Activated CD4-positive, CD25-positive, alpha-beta regulatory T cell treated with anti-CD3 and anti-CD28 coated beads, Interleukin-2, amount 50 U/mL, for 16 hours (primary cell): ENCODE measurements at places on chromosomes 4 and X.

DNA sequence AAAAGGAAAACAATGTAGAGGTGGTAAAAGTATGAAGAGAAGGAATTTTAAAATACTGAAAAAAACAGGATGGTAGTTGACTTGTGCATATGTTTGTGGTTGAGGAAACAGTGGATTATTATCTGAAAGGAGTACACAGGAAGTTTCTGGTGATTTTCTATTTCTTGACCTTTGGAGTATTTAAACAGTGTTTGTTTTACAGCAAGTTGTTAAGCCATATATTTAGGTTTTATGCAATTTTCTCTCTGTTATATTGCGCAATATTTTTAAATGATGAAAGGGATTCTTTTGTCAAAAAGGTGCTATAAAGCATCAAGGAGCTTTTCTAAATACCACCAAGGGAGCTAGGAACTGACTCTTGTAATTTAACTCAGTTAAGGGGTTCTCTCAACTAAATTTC is 343.1 kb upstream of the MAOA start:
- no peak for DNase-seq

DNA sequence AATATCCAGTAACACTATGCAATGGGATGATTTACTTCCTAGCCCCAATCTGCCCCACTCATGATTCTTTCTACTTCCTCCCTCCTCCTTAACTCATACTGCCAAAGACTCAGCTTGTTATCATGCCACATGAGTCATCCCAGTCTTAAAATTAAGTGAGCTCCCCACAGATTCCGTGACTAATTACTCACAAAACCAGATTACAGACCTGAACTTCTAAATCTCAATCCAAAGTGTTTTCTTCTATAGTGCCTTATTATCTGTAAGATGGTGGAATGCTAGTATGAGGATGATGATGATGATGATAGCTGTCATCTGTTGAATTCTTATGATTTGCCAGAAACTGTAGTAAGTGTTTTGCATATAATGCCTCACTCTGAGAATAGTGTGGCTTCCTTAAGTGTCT is 27.7 kb upstream of the GPC3 start:
- no peak for DNase-seq

DNA sequence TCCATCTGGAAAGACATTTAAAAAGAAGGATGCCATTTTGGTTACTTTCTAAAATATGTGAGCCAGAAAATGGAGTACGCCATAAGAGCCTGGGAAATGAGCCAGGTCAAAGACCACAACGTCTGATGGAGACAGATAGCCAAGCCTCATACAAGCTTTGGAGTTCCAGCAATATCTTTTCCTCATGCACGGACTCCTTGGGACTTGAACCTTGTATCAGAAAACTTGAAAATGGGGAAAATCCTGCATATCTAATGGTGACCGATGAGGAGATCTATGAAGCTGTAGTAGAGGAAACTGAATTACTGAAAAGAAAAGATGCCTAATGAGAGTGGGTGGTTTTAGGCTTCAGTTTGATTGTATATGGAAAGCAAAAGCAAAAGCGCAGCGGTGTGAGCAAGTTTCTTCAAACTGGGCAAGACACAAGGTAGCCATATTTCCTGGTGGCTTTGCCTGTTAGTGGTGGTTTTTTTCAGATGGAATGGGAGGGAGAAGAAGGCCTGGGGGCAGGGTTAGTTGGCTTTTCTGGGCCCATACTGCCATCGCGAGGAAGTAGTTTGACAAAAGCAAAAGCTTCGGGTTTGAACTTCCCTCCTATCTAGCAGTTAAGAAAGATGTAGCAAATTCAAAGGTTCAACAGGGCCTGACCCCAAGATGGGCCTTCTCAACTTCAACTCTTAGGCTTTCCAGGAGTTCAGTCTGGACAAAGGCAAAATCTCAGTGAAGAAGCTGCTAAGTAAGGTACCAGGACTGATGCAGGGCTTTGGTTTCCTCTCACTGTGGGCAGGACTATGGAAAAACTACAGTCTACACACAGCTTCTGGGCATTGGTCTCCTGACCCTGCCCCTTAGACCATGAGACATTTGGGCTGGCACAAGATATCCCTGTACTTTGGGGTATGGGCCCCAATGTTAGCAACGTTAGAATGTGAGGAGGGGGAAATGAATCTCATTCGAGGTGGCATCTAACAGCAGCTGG is 210.0 kb upstream of the STK26 start:
- DNase-seq: peak; percentile 52

DNA sequence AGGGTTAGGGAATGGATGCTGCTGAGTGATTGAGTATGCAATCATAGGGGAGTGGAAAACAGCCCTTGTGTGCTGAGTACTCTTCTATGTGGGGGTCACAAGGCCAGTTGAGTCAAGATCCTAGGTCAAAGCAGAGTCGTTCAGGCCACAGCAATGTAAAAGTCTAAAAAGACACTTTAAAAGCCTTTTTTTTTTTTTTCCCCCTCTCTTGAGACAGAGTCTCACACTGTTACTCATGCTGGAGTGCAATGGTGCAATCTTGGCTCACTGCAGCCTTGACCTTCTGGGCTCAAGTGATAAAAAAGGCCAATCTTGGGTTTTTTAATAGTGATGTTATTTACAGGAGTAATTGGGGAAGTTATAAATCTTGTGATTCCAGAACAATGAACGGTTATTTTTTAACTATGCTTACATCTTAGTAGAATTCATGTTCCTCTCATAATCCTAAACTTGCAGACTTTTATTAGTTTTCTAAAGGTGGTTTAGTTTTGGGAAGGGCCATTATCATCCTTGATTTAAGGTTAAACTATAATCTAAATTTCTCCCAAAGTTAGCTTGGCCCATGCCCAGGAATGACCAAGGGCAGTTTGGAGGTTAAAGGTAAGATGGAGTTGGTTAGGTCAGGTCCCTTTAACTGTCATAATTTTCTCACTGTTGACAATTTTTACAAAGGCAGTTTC is 82.2 kb upstream of the BMP2K start:
- DNase-seq: no peak

- no peak for DNase-seq
Measured at GRCh38 chr4:176271749-176272148, 2.7 kb upstream of the ASB5 start.

GRCh38 chrX:38805432-38806389 is 4.5 kb downstream of the MID1IP1 start:
- DNase-seq: no peak

GRCh38 chrX:49067285-49068120 is 6.3 kb downstream of the PRAF2 start:
- no peak for DNase-seq

- no peak for DNase-seq
Measured at GRCh38 chrX:7996414-7996813, 69.2 kb upstream of the PNPLA4 start.

DNA sequence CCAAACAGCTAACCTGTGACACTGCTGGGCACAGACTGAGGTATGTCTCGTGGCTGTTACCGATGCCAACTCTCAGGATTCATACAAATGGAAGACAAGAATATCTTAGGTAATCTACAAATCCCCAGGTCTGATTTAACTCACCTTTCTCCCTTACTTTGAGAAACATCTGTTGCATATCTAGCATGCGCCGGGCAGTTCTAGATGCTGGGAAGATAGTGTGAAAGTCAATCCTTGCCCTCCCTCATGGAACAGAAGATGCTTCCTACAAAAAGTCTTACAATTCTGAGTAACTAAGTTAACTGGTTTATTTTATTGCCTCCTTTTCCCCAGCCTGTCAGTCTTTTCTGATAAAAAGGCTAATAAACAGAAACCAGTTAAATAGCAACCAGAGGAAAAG is 212.2 kb upstream of the FAT1 start:
- DNase-seq: no peak

- DNase-seq: no peak
Measured at GRCh38 chr4:148430854-148431253, 11.4 kb downstream of the NR3C2 start.

- no peak for DNase-seq
Measured at GRCh38 chrX:153598541-153599191, at the start of gene CCNQ. Gene CCNQ (minus strand): TSS chrX:153599139. CDS start chrX:153599073, 66 bp downstream.

- no peak for DNase-seq
Measured at GRCh38 chrX:20026278-20026677, 35.4 kb upstream of the BCLAF3 start.

DNA sequence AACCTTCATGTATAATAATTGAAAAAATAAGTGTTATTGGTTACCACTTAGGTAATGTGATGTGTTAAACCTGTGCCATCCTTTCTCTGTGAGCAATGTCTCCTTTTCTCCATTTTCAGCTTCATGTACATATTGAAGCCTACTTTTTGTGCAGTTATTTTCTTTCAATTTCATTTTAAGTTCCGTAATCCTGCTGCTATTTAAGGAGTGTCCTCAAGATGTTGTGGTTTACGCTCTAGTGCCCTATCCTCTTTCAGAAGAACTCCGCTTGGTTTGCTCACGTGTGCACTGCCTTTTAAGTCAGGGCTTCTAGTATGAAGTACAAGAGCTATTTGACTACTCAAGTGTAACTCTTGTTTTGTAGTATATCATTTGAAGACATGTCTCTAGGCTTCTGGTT is 2253.2 kb upstream of the TENM3 start:
- DNase-seq: no peak

DNA sequence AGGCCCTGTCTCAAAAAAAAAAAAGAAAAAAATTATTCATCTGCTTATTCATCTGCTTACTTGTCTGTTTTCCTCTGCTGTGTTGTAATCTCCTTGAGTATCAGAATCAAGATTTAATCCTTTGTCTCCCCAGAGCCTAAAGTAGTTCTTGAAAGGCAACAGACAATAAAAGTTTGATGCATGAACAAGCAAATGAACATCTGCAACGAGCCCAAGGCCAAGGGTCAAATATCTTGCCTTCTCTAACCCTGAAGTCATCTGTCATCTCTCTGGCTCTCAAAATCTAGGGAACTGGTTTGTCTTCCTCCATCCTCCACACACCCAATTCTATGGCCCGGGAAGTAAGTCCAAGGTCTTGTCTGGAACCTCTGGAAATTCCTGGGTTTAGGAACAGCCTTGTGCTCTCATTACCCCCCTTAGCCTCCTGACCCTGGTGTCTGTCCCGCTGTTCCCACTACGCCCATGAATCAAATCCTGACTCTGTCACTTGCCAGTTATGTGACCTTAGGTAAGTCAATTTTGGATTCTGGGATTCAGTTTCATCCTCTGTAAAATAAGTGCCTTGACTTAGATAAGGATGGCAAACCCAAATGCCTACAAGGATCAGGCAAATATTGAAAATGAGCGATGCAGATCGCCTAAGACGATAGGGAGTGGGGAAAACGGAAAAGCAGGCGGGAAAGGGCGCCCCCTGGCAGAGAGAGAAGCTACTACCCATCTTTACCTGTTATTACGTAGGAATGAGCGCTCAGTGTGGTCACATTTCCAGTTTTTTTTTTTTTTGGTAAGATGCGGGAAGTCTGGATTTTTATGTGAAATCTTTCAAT is 102.7 kb upstream of the DHX15 start:
- DNase-seq: no peak

DNA sequence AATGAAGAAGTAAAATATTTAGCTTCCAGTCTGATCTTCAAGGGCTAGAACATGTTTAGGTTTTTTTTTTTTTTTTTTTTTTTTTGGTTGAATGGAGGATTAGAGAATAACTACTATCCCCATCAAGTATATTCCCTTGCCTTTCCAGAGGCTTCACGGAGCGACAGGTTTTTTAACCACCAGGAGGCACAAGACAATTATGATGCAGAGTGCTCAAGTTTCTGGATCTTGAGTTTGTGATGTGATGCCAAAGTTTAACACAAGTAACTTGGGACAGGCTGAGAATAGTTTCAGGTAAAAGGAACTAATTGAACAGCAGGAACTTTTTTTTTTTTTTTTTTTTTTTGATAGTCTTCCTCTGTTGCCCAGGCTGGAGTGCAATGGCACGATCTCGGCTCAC is 30.3 kb downstream of the CCNI start:
- DNase-seq: no peak

GRCh38 chr4:86043755-86044592 is 315.9 kb downstream of the MAPK10 start:
- no peak for DNase-seq
